ENCODE measurements at places on chromosomes 16 and 17.

DNA sequence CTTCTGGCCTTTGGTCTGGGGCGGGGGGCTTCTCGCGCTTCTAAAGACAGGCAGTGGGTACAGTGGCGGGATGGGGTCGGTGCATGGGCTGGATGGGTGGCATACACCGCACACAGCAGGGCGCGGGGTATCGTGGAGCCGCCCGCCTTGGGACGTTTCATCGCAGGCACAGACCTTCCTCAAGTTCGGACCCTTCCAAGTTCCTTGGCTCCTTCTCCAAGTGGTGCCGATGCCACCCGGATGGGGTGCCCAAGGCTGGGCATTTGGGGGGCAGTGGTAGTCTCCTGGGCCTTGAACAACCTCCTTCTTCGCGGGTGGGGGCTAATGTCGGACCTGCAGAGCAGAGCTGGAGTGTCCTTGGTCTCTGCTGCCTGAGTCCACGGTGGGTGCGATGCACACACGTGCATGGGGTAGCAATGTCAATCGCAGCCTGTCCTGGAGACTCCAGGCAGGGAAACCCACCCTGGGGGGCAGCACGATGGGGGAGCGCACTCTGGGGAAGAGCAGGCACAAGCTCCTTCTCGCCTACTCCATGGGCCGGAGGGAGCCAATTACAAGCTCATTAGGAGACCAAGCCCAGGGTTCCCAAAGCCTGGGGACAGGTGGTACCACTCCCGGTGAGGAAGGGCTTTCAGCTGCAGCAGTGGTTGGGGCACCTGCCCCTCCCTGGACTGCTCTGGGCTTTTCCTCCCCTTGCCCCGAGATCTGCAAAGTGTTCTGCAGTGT, 686 bp upstream of the MTSS2 start:
- no peak for DNase-seq

- no peak for DNase-seq
These were observed 341.7 kb downstream of the C16orf95 start for GRCh38 chr16:86975445-86975844.

GRCh38 chr16:78333808-78334207, 234.4 kb downstream of the WWOX start:
- DNase-seq = no peak

DNA sequence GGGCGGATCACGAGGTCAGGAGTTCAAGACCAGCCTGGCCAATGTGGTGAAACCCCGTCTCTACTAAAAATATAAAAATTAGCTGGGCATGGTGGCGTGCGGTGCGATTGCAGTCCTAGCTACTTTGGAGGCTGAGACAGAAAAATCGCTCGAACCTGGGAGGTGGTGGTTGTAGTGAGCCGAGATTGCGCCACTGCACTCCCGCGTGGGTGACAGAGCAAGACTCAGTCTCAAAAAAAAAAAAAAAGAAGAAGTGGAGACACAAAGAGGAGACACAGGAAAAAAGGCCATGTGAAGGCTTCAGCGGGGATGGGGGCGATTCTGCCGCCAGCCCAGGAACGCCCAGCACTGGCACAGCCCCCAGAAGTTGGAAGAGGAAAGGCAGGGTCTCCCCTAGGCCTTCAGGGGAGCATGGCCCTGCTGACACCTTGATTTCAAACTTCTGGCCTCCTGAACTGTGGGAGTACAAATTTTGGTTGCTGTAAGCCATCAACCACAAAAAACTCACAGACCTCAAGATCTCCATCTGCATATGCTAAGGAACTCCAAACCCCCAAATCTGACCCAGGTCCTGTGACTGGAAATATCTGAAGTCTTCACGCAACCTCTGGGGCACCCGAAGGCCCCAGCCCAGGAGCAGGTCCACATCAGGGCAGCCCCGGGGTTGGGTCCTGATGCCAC, 7.0 kb downstream of the SGSH start:
- DNase-seq = peak; percentile 45

GRCh38 chr17:31702041-31702440, 157.0 kb downstream of the COPRS start:
- DNase-seq = peak; percentile 20

DNA sequence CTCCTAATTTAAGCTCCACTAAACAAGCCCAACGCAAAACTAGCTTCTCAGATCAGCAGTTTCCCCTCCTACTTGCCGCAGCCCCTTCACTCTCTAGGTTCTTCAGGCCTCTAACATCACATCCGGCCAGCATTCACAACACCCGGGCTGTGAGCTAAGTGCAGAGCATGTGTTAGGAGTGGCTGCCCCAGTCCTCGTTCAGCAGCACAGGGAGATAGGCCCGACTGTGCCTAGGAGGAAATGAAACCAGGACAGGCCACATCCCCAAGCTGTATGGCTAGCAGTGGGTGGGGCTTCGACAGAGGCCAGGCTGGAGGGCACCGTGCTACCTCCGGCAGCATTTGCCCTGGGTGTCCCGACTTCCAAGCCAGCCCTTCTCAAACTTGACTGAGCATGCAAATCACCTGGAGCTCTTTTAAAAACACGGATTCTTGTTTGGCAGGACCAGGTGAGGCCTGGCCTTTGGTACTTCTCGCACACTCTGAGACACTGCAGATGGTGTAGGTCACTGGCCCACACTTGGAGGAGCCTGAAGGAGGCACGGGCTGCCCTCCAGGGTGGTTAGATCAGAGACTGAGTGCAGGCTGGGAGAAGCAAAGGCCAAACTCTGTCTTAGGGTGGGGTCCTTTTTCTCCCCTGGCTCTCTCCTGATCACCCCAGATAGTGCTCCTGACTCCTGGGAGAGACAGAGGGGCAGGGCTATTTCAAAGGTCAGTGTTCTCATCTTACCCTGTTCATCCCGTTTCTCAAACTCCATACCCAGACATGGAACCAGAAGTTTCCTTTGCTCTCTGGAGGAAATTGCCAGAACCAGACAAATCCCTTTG, 202.0 kb downstream of the C16orf78 start:
- no peak for DNase-seq

DNA sequence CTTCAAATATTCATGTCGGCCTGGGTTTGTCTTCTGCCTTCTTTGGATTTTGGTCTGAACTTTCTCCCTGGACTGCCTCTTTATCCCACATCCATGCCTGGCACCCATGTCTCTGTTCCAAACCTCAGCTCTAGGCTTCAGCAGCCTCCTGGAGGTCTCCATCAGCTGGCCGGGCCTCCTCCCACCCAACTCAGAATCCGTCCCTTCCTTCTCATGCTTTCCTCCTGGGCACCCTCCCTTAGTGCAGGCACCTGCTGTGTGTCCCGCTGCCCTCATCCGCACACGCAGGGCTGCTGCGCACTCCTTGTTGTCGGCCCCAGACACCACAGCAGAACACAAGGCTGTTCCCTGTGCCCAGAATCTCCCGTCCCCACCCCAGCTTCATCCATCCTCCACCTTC, 14.0 kb downstream of the LDHD start:
- DNase-seq = no peak

DNA sequence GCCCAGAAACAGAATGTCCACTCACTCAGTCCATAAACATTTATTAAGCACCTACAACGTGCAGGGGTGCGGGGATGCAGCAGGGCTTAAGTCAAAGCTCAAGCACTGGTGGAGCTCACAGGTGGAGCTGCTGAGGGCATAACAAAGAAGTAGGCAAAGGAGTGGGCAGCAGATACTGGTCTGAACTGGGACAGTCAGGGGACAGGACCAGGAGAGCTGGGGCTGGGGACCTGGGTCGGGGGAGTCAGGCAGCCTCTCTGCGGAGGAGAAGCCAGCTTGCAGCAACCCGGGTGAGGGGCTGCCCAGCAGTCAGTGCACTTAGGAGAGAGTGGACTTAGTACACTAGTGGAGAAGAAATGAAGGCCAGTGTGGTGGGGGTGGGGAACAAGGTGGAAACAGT, 10.0 kb upstream of the TNFRSF13B start:
- DNase-seq = no peak

GRCh38 chr16:56270828-56271227, 79.5 kb downstream of the GNAO1 start:
- DNase-seq = no peak

- DNase-seq = no peak
These were observed 5.0 kb downstream of the CENPX start for GRCh38 chr17:82017612-82018151.

DNA sequence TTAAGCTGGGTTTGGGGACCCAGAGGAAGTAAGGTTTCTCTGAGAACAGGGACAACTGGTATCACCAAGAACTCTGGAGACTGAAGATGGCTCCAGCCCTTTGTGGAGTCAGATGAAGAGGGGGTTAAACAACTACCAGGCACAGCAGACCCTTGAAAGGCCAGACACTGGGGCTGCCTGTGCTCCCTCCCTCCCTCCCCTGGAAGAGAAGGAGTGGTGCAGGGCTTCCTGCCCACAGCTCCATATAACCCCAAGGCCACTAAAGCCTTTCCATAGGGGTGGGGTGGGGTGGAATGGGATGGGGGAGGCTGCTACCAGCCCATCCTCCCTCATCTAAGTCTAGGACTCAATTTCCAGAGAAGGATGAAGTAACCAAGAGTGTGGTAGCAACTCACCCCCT, 66.7 kb downstream of the CCDC182 start:
- DNase-seq = no peak

DNA sequence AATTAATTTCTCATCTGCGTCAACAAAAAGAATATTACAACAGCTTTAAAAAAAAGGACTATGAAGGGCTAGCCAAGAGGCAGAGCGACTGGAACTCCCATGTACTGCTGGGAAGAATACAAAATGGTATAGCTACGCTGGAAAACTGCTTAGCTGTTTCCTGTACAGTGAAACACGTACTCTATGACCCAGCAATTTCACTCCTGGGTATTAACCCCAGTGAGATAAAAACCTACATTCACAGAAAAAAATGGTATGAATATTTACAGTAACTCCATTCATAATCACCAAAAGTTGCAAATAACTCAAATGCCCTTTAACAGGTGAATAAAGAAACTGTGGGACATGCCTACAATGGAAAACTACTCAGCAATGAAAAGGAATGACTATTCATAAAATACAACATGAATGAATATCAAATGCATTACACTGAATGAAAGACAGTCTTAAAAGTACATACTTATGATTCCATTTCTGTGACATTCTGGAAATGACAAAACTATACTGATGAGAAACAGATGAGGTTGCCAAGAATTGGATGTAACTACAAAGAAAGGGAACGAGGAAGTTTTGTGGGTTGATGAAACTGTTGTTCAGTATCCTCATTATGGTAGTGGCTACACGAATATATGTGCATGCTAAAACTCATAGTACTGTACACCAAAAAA, 27.6 kb downstream of the CMTM4 start:
- DNase-seq = no peak

DNA sequence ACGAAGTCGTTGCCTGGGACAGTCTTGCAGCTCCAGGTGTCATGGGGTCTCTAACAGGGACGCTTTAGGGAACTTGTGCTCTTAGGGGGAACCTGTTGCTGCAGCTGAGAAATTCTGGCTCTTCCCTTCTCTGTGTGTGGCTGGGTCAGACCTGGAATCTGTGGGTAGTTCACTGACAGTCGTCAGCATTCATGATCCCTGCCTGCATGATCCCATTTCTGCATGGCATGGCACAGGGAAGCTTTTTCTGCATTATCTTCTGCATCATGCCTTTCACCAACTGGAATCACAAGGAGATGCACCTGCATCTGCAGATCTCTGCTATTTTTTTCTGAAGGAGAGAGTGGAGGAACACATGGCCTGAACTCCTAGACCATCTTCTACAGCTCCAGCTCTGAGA, 85.6 kb downstream of the SOX9 start:
- DNase-seq = no peak

DNA sequence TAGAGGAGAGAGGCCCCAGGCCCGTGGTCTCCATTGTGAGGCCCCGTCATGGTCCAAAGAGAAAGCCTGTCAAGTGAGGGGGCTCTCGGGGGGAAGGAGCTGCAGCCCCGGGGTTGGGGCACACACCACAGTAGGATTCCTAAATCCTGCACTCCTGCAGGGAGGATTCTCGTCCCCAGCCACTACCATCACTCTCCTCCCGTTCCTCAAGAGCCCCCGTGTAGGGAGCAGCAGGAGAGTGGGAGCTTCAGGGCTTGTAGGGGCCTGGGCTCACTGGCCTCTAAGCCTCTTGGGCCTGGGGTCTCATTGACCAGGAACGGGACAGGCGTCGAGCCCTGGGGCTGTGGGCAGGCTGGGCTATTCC, 821 bp downstream of the C16orf86 start:
- no peak for DNase-seq

GRCh38 chr16:5615868-5616642, 518.5 kb upstream of the EEF2KMT start:
- peak; percentile 32 for DNase-seq

DNA sequence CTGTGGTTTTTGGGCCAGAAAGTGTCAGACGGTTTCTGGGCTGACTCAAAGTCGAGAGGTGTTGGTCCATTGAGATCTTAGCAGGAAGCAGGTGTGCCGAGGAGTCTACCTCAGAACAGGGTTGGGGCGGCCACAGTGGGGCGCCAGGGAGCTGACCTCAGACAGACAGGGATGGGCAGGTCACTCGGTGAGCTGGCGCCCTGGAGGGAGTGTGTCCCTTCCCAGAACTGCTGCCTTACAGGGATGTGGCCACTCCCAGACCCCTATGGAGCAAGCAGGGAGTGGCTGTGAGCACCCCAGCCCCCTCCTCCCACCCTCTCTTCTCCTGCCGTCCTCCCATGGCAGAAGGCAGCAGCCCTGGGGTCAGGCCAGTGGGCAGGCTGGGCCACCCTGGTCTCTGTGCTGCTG, 14.0 kb upstream of the DPEP1 start:
- no peak for DNase-seq

- DNase-seq = no peak
These were observed 19.9 kb upstream of the C16orf78 start for GRCh38 chr16:49353680-49354079.

- DNase-seq = no peak
These were observed 121.9 kb upstream of the TNRC6C start for GRCh38 chr17:77836557-77837041.

DNA sequence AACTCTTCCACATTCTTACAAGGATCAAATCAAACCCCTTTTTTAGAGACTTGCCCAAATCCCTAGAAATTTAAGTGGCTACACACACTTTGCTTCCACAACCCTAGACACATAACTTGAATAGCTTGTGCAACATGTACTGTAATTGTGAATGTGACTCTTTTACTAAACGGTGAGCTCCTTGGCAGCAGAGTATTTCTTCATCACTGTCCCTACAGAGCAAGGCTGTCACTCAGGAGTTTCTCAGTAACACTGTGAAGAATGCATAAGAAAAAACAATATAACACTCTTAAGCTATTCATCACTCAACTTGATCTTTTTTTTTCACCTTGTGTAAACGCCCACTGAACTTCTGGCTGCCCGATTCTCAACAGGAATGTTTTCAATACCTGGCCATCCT, 53.8 kb upstream of the ADAMTS18 start:
- DNase-seq = no peak

- no peak for DNase-seq
These were observed 204.0 kb downstream of the KCNJ2 start for GRCh38 chr17:70373369-70373768.

- peak; percentile 88 for DNase-seq
These were observed 10.6 kb downstream of the KSR1 start for GRCh38 chr17:27466743-27467375.

GRCh38 chr17:55575058-55575636, 63.9 kb upstream of the SMIM36 start:
- no peak for DNase-seq

- no peak for DNase-seq
These were observed 3.8 kb downstream of the EMP2 start for GRCh38 chr16:10576390-10577304.

- peak; percentile 49 for DNase-seq
These were observed 12.6 kb downstream of the KCTD2 start for GRCh38 chr17:75059369-75060345.
